ENCODE measurements at places on chromosomes 3 and 15. TPM values are rescaled to one million over a fixed set of nuclear protein-coding genes. Genes with fewer than 3 reads are reported as not detected.

The PP2D1 gene
- not detected for total RNA-seq

The PLXNB1 gene
- total RNA-seq = 23.4 TPM

The C3orf22 gene
- not detected for total RNA-seq

The SUCLG2 gene
- total RNA-seq = 13.9 TPM

The GP9 gene
- not detected for total RNA-seq

The SNX22 gene
- 1.6 TPM for total RNA-seq

The TRIM42 gene
- total RNA-seq = not detected

The OXSM gene
- 20.5 TPM for total RNA-seq

The ZNF774 gene
- total RNA-seq = 1.8 TPM

The CPLX3 gene
- total RNA-seq = not detected

The FBLN2 gene
- total RNA-seq = not detected

The PIGBOS1 gene
- total RNA-seq = 11.2 TPM

The CLRN1 gene
- total RNA-seq = not detected

The FAM219B gene
- total RNA-seq = 29.3 TPM

The KLHL6 gene
- total RNA-seq = not detected

The GPR62 gene
- not detected for total RNA-seq

The TEX264 gene
- 35.0 TPM for total RNA-seq

The ADGRG7 gene
- total RNA-seq = not detected

The RTP1 gene
- not detected for total RNA-seq

The IL17RE gene
- 0.12 TPM for total RNA-seq

The CHRNA5 gene
- 21.7 TPM for total RNA-seq

The IMPG2 gene
- total RNA-seq = 0.20 TPM

The AADACL2 gene
- not detected for total RNA-seq

The MCCC1 gene
- total RNA-seq = 15.0 TPM

The ACSBG1 gene
- 0.63 TPM for total RNA-seq

The DNAH12 gene
- total RNA-seq = 1.4 TPM

The RGMA gene
- total RNA-seq = 52.7 TPM

The KCNMB2 gene
- total RNA-seq = not detected

The ZBBX gene
- not detected for total RNA-seq

The KY gene
- total RNA-seq = not detected

The SQOR gene
- total RNA-seq = 0.51 TPM

The GOLGA6A gene
- not detected for total RNA-seq
